ENCODE measurements at places on chromosomes 4 and X.

DNA sequence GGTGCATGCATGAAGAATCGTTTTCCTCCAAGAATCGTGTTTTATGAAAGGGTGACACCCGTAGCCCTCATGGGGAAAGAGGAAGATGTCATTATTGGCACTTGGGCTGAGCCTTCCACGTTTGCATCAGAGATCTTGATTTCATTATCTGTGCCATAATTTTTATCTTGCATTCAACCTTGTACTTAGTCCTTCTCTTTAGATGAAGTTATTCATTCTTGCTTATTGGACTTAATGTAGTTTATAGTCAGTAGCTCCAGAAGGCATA lies 66.8 kb downstream of the GAB1 start:
- peak; percentile 69 for DNase-seq

- DNase-seq, result no peak
These were observed 76.2 kb upstream of the S100G start for GRCh38 chrX:16573781-16574180.

DNA sequence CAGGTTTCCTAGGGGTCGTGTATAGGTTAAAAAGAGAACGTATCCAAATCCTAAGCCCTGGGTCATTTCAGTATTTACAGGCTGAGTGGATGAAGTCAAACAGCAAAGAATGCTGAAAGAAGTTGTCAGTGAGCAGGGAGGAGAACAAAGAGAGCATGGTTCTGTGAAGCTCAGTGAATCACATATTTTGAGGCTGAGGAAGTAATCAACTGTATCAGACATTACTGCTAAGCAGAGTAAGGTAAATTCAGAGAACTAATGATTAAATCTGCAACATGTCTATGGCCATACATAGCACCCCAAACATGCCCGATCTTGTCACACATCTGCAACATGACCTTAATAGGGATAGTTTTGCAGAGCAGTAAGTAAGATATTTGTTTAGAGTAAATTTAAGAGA lies 1130.3 kb downstream of the RAPGEF2 start:
- no peak for DNase-seq

GRCh38 chrX:56130031-56130430 lies 102.1 kb upstream of the KLF8 start:
- no peak for DNase-seq

DNA sequence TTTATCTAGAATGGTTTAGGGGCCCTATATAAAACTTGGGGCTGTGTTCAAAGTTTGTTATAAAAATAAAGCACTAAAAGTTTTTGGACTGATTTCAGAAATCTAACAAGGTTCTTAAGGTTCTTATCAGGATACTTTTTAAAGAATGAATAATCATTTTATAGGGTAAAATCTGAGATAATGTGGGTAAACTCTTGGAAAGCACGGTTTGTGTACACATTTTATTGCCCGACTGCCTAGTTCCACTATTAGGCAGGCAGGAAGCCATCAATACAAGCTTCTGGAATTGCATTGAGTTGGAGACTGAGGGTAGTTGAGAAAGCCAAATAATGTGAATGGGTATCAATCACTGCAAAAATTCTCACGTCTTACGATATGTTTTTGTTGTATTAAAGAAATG lies 331.0 kb upstream of the PITX2 start:
- no peak for DNase-seq

DNA sequence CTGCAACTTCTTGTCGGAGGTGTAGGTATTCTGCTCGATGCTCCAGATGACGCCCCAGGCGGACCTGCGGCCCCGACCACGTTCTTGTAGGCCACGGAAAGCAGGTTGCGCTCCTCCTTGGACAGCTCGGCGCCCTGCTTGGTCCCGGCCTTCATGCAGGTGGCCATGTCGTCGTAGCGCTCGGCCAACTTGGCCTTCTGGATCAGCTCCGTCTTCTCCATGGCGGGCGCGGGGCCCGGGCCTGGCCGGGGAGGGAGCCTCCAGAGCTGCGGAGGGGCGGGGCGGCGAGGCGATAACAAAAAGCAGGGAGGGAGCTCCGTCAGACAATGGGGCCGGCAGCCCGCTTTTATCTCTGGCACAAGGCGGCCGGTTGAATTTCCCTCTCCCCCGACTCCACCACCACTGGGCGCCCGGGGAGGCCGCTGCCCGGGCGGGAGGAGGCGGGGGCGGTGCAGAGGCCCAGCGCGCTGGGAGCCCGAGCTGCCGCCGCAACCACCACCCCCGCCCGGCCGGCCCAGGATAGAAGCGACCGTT lies 28.3 kb upstream of the DRP2 start:
- DNase-seq, result no peak

DNA sequence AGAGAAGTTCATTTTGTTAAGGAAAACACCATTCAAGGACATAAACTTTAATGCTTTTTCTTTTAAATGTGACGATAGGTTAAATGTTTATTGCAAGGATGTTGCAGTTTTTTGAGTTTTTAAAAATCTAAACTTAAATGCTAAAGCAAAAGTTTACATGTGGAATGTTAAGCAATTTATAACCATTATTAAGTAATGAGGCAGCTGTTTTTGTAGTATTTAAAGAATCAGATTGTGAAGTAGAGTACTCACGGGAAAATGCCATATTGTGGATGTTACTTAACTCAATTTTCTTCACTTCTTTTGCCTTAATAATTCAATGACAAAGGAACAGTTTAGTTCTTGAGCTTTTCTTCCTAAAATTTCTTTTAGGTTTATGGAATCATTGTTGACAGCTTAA lies 43.5 kb downstream of the UBE2K start:
- no peak for DNase-seq

GRCh38 chrX:30831082-30831481 lies 58.0 kb downstream of the TAB3 start:
- no peak for DNase-seq

DNA sequence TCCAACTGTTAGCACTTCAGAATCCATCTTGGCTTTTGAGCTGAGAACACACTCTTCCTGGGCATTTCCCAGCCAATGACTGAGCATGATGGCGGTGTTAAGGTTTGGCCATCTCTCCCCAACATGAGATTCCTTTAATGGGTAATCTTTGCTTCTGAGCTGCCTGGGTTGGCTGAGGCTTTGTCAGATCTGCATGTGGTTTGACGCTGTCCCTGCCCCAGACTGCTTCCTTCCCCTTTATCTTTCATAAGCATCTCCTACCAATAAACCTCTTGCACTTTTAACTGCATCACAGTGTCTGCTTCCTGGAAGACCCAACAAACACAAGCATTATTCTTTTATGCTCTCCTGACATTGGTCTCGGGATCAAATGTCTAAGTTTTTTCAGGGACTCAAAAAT lies 31.5 kb upstream of the DIPK2B start:
- peak; percentile 38 for DNase-seq

DNA sequence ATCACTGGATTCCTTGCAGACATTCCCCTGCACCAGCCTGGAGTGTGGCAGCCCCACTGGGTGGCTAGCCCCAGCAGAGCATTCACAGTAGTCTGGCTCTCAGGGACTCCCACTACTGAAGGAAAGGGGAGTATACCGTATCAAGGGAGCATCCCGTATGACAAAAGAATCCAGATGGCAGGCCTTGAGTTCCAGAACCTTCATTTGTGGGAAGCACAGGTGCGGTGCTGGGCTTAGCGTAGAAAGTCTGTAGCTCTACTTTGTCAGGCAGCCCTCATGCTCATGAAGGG lies 79.6 kb downstream of the CENPC start:
- DNase-seq, result no peak

GRCh38 chr4:124018383-124019317 lies 622.1 kb downstream of the SPRY1 start:
- peak; percentile 91 for DNase-seq

- DNase-seq, result peak; percentile 70
These were observed 201.0 kb downstream of the PAPSS1 start for GRCh38 chr4:107519053-107519452.

DNA sequence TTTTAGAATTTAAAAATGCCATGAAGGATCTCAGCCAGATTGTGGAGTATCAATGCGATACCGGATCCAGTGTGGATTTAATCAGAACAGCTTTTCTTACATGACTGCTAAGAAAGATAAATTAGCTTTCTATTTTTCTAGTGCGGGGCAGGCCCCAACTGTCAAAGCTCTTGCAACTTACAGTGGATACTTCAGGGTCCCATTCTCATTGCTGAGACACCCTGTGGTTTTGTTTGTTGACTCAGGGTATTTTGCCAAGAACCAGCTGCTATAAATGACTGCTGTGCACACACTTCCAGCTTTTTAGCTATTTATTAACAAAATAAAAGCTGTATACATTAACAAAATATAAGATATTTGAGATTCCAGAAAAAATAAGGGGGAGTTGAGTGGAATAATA lies 166.4 kb downstream of the DCLK2 start:
- DNase-seq, result no peak

DNA sequence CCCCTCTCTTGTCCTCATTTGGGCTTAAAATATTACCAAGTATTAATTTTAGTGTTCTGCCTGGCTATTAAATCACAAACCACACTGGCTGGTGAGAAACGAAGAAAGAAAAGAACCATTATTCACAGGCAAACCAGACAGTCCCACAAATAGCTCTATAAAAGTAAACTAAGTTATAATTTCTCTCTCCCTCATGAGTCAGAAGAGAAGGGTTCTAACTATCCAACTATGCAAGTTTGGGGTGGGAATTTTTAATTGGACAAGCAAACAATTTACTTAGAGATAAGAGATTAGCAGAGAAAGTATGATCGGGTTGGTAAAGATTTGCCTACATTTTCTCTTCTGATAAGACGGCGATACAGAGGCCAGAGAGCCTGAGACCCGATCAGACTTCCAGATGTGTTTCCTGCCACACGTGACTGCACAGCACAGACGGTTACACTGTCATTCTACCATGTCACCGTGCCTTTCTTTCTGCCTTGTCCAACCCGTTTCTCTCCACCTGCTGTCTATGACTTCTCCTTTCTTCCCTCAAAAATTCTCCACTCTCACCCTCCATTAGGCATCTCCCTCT lies 52.3 kb downstream of the MEPE start:
- DNase-seq, result peak; percentile 67

DNA sequence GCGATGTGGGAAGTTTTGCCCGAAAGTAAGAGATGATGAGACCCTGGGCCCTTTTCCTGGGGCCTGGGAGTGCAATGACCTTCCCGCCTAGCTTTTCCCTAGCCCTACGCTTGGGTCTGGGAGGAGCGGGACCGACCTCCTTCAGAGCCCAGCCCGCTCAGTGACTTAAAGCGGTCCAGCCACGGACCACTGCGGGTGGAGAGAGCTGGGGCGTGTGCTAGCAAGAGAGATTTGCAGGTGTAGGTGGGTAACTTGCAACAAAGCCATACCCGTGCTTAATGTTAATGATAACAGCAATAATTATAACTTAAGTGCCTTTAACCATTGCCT lies 503 bp upstream of the PDE5A start:
- no peak for DNase-seq

DNA sequence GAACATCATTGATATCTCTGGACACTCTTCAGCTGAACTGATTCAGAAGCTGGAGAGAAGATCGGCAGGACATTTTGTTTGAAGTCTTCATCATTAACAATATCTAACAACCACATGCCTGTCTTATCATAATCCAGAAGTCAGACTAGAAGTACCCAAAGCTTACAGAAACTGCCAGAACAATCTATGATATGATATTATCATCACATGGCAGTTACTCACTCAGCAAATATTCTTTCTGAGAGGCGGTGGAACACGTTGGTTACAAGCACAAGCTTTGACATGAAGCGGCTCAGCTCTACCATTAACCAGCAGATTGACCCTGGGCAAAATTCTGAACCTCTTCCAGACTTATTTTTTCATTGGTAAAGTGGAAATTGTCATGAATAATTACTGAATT lies 69.4 kb upstream of the KIT start:
- DNase-seq, result peak; percentile 82

GRCh38 chr4:74055498-74055897 lies 17.0 kb upstream of the CXCL3 start:
- DNase-seq, result peak; percentile 35

GRCh38 chr4:16075061-16075460 lies 8.8 kb downstream of the PROM1 start:
- DNase-seq, result no peak
